ENCODE measurements at places on chromosomes 2 and 18. TPM values are rescaled to one million over a fixed set of nuclear protein-coding genes. Genes with fewer than 3 reads are reported as not detected.

Gene TFCP2L1
- polyA plus RNA-seq: 8.6 TPM

Gene TMX3
- 9.5 TPM for polyA plus RNA-seq

Gene APOB
- polyA plus RNA-seq: 0.02 TPM

Gene MARCO
- 1.9 TPM for polyA plus RNA-seq

Gene GNAL
- polyA plus RNA-seq: 2.1 TPM

Measured in esophagus (tissue), 2 donors.